Caco-2 (cell line): ENCODE measurements at places on chromosomes 16 and 17. TPM values are rescaled to one million over a fixed set of nuclear protein-coding genes. Genes with fewer than 3 reads are reported as not detected.

CHST5 gene
- total RNA-seq, result 0.11 TPM in 1 of 2 replicates, not detected in the other

CEP295NL gene
- 1.7 and 2.0 TPM in 2 replicates for total RNA-seq

METTL26 gene
- total RNA-seq, result 67.1 and 67.4 TPM in 2 replicates

- peaks cover 14% of the 10 kb centered on the region for H3K4me1 ChIP-seq
- DNase-seq, result no peak
- H3K27ac ChIP-seq, result no peak overlapping the region
- no peaks in the 10 kb centered on the region for H3K27me3 ChIP-seq
- no peak overlapping the region for H3K4me3 ChIP-seq
Observed at GRCh38 chr17:64200080-64201032, 62.7 kb downstream of the TEX2 start.

DNA sequence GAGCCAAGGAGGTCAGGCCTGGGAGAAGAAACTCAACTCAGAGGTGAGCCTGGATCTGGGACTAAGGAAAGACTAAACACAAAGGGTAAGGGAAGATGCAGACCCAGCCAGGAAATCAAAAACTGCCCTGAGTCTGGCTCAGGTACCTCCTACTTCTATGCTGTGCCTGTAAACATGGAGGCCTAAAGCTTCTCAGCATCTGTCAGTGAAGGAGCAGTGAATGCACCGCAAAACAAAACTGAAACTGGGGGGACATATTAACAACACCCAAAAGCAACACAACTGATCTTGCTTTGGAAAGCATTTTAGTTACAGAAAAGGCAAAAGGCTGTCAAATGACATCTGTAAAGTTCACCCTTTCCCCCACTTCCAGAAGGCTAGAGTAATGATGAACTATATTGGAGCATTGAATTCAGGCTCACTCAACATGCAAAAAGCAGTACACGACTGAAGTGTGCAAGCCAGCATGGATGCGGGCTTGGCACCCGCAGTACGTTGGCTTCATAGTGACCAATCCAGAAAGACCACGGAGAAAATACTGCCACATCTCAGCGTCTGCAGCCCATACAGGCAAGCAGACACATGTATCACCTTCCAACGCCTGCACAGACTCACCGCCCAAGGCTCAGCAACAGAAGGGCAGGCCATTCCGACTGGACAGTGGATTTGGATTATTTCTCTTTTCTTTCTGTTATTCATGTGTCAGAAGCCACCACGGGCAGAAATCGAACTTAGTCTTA is 3.8 kb downstream of the TBC1D16 start:
- no peaks in the 10 kb centered on the region for H3K27me3 ChIP-seq
- H3K36me3 ChIP-seq, result no peaks in the 10 kb centered on the region; the same call in 1 of the 2 replicates
- no peak overlapping the region for H3K27ac ChIP-seq
- no peaks in the 10 kb centered on the region for H3K4me1 ChIP-seq
- H3K4me3 ChIP-seq, result no peak overlapping the region

HP gene
- total RNA-seq, result 0.61 and 1.3 TPM in 2 replicates

- H3K4me1 ChIP-seq, result no peaks in the 10 kb centered on the region
- H3K27me3 ChIP-seq, result no peaks in the 10 kb centered on the region
- H3K36me3 ChIP-seq, result no peaks in the 10 kb centered on the region; the same call in 1 of the 2 replicates
- DNase-seq, result no peak
- no peak overlapping the region for H3K4me3 ChIP-seq
Observed at GRCh38 chr17:61279476-61280145, 120.0 kb upstream of the TBX2 start.

DNA sequence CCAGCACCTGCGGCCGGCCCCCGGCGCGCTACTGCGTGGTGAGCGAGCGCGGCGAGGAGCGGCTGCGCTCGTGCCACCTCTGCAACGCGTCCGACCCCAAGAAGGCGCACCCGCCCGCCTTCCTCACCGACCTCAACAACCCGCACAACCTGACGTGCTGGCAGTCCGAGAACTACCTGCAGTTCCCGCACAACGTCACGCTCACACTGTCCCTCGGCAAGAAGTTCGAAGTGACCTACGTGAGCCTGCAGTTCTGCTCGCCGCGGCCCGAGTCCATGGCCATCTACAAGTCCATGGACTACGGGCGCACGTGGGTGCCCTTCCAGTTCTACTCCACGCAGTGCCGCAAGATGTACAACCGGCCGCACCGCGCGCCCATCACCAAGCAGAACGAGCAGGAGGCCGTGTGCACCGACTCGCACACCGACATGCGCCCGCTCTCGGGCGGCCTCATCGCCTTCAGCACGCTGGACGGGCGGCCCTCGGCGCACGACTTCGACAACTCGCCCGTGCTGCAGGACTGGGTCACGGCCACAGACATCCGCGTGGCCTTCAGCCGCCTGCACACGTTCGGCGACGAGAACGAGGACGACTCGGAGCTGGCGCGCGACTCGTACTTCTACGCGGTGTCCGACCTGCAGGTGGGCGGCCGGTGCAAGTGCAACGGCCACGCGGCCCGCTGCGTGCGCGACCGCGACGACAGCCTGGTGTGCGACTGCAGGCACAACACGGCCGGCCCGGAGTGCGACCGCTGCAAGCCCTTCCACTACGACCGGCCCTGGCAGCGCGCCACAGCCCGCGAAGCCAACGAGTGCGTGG is 1.5 kb downstream of the NTN1 start:
- H3K4me1 ChIP-seq, result no peaks in the 10 kb centered on the region
- no peaks in the 10 kb centered on the region for H3K36me3 ChIP-seq
- H3K4me3 ChIP-seq, result no peak overlapping the region
- H3K27ac ChIP-seq, result no peak overlapping the region
- no peak for DNase-seq
- H3K27me3 ChIP-seq, result no peaks in the 10 kb centered on the region; the same call in 1 of the 2 replicates
